DND-41 (cell line): ENCODE measurements at places on chromosomes 6 and 20.

- no peak for DNase-seq
Measured at GRCh38 chr6:14499841-14500240, 382.3 kb downstream of the CD83 start.

GRCh38 chr20:52936351-52937340 lies 35.5 kb upstream of the TSHZ2 start:
- DNase-seq, result no peak

GRCh38 chr6:33905071-33905609 lies 101.3 kb upstream of the MLN start:
- DNase-seq, result peak; percentile 40

DNA sequence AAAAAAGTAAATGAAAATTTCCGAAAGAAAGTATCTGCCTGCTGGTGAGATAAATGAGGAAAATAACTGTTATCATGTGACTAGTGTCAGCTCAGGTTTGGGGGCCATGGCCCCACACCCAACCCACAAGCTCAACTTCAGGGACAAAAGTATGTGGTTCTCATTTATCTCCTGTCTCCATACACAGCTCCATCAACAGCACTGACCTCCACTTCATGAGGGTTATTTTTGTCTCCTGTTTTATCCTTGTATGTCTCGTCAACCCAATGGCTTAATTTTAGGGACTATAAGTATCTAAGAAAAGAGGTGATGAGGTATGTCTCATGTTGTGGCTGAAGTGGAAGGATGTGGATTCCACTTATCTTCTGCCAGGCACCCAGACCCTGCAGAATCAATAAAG lies 271.6 kb upstream of the RIN2 start:
- DNase-seq, result no peak

- no peak for DNase-seq
Measured at GRCh38 chr6:39882531-39882899, 51.7 kb downstream of the MOCS1 start.

DNA sequence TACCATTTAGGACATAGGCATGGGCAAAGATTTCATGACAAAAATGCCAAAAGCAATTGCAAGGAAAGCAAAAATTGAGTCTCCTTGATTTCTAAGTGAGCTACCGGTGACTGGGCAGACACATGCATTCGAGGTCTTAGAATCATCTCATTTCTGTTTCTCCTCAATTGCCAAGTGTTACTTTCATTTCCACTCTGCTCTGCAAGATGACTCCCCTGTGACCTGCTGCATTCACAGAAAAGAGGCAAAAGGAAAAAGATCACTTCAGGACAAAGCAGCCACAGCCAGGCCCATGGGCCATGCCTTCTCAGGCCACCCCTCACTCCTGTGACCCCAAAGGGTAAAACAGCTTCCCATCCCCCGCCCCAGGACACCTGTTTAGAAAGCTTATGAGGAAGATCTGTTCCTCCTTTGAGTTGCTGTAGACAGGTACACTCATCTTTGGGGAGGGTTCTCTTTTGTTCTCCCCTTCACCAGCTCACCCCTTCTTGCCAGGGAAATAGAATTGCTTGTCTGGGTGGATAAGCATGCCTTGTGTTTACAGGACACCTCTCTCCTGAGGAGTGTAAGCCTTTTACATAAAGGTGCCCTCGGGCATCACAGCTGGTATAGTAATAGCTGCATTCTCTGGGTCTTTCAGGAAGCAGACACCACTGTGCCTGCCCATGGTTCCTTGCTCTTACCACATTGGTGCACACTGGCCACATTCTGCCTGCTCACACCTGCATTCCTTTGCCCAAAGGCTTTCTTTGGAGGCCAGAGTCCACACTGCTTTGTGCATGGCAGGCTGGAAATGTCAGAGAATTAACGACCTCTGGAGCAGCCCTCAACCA lies 105.0 kb downstream of the SLC24A3 start:
- no peak for DNase-seq

GRCh38 chr6:3517350-3517749 lies 60.5 kb upstream of the SLC22A23 start:
- DNase-seq, result no peak

GRCh38 chr6:14197118-14197517 lies 79.5 kb downstream of the CD83 start:
- no peak for DNase-seq

- DNase-seq, result peak; percentile 35
Measured at GRCh38 chr6:160667639-160668481, 3.8 kb upstream of the LPA start.

DNA sequence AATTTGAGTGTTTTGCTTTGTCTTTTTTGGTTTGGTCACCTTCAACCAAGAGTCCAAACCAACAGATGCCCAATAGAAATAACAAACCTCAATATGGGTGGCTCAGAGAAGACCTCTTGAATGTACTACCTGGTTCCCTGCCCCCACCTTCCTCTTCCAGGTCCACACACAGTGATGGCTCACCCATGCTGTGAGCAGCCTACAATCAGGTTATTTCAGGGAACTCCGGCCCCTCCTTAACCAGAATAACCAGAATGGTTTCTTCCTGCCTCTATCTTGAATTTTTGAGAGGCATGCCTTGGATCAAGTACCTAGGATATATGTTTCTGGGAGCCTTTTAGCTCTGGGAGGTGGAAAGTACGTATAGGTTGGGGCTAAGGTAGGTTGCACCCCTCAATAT lies 327.1 kb upstream of the PRDM1 start:
- DNase-seq, result no peak

GRCh38 chr20:15058841-15059240 lies 721.4 kb upstream of the FLRT3 start:
- DNase-seq, result no peak

DNA sequence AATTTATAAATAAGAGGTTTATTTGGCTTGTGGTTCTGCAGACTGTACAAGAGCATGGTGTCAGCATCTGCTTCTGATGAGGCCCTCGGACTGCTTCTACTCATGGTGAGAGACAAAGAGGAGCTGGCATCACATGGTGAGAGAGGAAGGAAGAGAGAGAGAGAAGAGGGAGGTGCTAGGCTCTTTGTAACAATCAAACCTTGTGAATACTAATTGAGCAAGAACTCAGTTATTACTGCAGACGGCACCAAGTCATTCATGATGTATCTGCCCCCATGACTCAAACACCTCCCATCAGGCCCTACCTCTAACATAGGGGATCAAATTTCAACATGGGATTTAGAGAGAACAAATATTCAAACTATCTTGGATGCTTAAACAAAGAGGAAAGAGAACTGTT lies 6.3 kb upstream of the SIRPG start:
- DNase-seq, result no peak

GRCh38 chr20:22805219-22805618 lies 220.8 kb upstream of the FOXA2 start:
- peak; percentile 39 for DNase-seq

GRCh38 chr6:16227048-16227562 lies 11.3 kb upstream of the GMPR start:
- DNase-seq, result no peak

DNA sequence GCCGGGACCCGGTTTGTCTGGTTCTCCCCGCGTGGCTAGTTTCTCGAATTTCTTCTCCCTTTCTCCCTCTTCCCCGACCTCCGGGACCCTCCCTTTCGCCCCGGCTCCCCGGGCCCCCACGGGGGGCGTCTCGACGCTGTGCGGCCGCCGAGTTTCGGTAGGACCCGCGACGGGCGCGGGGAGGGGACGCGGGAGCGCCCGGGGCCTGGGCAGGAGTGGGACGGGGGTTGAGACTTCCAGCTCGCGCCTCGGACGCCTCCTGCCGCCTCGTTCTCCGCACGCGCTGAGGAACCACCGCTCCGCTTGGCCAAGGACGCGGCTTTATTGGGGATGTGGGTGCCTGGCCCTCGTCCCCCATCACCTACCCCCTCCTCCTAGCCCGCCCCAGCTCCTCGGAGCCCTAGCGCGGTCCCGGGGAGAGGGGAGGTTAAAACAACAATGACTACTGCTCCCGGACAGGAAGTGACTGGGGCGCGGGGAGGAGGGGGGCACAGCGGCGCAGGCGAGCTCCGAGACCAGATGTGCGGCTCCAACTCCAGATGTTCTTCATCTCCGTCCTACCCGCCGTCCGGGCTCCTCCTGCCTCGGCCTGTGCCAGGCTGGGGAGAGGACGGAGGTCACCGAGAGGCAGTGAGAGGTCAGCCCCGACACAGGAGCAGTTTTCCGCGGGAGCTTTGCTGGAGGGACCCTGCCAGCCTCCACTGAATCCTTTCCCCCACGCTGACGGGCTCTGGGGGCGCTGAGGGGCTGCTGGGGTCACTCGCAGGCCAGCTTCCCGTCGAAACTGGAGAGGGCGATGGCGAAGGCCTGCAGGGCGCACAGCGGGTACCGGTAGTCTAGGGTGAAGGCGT lies 917 bp upstream of the TEAD3 start:
- DNase-seq, result peak; percentile 64

DNA sequence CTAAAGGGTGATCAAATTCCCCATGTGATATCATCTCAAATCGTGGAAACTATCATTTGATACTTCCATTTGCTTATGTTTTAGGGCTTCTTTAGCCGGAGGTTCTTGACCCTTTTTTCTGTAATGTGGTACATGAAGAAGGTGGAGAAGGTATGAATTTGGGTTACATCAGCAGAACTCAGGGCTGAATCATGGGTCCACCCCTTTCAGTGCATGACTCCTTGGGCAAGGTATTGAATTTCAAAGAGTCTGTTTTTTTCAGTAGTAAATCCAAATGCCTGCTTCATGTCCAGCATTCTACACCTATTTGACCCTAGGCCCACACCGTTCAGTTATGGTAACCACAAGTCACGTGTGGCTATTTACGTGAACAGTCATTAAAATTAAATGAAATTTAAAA lies 30.6 kb upstream of the QKI start:
- no peak for DNase-seq

- no peak for DNase-seq
Measured at GRCh38 chr6:72042088-72042487, 155.7 kb downstream of the RIMS1 start.

- DNase-seq, result peak; percentile 52
Measured at GRCh38 chr20:10427060-10427692, 6.8 kb downstream of the MKKS start.

GRCh38 chr6:170132011-170132521 lies 158.8 kb downstream of the DLL1 start:
- no peak for DNase-seq

GRCh38 chr20:2305029-2305428 lies 9.2 kb downstream of the TGM3 start:
- DNase-seq, result no peak

- DNase-seq, result no peak
Measured at GRCh38 chr20:41854765-41855164, 236.6 kb upstream of the CHD6 start.

GRCh38 chr6:132261354-132261753 lies 139.9 kb downstream of the MOXD1 start:
- DNase-seq, result no peak

GRCh38 chr6:136235233-136235564 lies 14.9 kb downstream of the MTFR2 start:
- no peak for DNase-seq

DNA sequence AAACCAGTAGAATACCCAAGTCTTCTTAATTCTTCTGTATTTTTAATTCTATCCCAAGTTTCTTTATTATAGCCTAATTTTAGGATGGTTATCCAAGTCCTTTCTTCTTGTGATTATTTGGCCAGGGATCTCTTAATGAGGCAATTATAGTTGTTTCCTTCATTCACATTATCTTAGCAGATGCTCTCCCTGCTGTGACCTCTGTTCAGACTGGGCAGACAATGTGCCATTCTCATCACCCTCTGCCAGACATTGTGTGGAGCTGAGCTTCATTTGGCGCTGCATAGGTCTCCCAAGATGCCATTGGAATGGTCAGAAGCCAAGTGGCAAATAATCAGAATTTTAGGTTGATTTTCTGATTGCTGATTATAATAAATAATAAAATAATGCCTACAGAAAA lies 79.4 kb downstream of the LIN28B start:
- no peak for DNase-seq

DNA sequence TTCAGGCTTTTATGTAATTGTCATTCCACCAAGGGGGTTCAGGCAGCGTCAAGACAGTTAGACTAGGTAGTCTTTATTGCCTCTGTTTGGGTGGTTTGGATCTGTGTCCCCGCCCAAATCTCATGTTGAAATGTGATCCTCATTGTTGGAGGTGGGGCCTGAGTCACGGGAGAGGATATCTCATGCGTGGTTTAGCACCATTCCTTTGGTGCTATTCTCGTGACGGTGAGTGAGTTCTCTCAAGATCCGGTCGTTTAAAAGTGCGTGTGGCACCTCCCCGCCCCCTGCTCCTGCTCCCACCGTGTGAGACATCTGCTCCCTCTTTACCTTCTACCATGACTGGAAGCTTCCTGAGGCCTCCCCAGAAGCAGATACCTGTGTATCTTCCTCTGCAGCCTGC lies 51.3 kb upstream of the FOXC1 start:
- DNase-seq, result no peak

GRCh38 chr6:15036690-15037245 lies 209.1 kb upstream of the JARID2 start:
- peak; percentile 9 for DNase-seq

DNA sequence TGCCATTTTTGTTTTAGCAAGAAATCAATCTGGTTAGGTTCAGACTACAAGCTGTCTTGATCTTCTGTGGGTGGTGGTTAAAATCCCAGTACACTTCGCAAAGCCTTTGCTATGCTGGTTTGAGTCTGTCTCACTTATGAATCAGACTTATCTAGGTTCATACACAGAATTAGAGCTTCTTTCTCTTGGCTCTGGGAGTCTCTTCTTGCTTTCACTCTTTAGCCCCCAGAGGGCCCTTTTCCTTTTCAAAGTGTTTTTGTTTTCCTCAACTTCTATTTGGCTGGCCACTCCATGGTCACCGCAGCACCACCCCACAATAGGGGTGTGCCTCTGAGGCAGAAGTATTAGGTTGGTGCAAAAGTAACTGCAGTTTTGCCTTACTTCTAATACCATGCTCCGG lies 21.3 kb downstream of the ECI2 start:
- DNase-seq, result no peak

- no peak for DNase-seq
Measured at GRCh38 chr6:169833258-169833794, 81.9 kb downstream of the ERMARD start.

DNA sequence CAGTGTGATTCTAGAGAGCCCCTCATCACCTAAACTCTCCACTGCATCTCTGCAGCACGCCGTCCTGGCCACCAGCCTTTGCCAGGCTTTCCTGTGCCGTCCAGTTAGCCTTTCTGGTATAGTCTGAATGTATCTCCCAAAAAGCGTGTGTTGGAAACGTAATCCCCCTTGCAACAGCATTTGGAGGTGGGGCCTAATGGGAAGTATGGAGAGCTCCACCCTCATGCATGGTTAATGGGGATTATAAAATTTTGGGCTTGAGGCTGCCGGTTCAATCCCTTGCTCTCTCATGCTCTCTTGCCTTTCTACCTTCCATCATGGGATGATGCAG lies 53.4 kb downstream of the NEDD9 start:
- no peak for DNase-seq

- DNase-seq, result no peak
Measured at GRCh38 chr6:57313711-57314471, 3.5 kb upstream of the PRIM2 start.

- DNase-seq, result no peak
Measured at GRCh38 chr6:47437592-47437991, 40.0 kb upstream of the CD2AP start.

GRCh38 chr6:170072246-170072645 lies 218.6 kb downstream of the DLL1 start:
- DNase-seq, result no peak
